Epithelial cell of proximal tubule (primary cell): ENCODE measurements at places on chromosomes 6 and 20. TPM values are rescaled to one million over a fixed set of nuclear protein-coding genes. Genes with fewer than 3 reads are reported as not detected.

Gene PLG
- not detected in 2 replicates for total RNA-seq

Gene NMBR
- total RNA-seq: not detected in 2 replicates

Gene ADA
- total RNA-seq: 14.5 and 19.9 TPM in 2 replicates

Gene SCGN
- not detected in 2 replicates for total RNA-seq

Gene SPDEF
- total RNA-seq: 0.07 TPM in 1 of 2 replicates, not detected in the other

Gene GPX5
- not detected in 2 replicates for total RNA-seq
